Activated T-cell treated with anti-CD3 and anti-CD28 coated beads, Interleukin-2, amount 50 U/mL, for 4 hours (primary cell): ENCODE measurements at places on chromosomes 4 and X.

GRCh38 chr4:186725469-186726425 is 2.1 kb upstream of the FAT1 start:
- no peak for DNase-seq

- no peak for DNase-seq
Observed at GRCh38 chr4:116880625-116881024, 204.8 kb downstream of the TRAM1L1 start.

GRCh38 chr4:71360844-71361243 is 22.0 kb downstream of the SLC4A4 start:
- no peak for DNase-seq

- DNase-seq: no peak
Observed at GRCh38 chrX:47840111-47840510, 3.4 kb downstream of the ZNF81 start.

DNA sequence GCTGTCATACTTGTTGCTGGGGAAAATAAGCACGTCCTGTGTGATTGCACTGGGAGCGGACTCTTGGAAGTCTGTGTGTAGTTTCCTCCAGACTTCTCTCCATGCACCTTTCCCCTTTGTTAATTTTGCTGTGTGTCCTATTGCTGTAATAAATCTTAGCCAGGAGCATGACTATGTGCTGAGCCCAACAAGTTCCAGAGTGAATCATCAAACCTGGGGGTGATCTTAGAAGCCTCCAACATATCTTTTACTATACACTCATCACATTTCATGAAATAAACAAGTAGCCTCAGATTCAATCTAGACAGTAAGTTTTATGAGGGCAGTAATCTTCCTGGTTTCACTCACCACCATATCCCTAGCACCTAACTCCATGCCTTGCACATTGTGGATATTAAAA is 43.3 kb upstream of the FGF13 start:
- no peak for DNase-seq

DNA sequence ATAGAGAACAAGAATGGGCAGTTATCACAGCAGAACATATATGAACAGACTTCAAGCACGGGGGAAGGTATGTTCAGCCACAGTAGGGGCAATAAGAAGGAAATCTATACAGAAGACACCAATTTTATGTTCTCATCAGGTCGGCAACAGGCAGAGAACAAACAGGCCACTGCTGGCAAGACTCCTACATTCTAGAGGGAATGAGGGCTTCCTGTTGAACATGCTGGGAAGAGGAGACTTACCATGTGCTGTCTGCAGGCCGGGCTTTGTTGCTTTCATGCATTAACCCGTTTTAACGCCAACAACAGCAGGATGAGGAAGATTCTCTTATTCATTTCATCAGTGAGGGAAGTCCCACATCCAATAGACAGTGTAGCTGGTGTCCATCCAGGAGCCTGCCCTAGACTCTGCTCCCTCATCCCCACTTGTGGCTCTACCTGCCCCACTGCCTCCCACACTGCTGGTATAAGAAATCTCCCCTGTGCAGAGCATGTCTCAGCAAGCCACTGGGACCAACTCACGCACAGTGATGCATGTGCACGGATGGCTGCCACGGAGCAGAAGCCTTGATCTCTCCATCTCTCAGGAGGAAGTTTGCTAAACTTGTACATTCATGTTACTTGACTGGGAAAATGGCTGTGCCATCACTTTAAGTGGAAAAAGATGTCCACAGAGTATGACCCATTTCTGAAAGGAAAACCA is 84.5 kb downstream of the ACOX3 start:
- DNase-seq: no peak

GRCh38 chr4:58957711-58958110 is 1847.5 kb upstream of the IGFBP7 start:
- no peak for DNase-seq

GRCh38 chrX:136572030-136572429 is 40.0 kb downstream of the VGLL1 start:
- no peak for DNase-seq
